Stimulated activated CD4-positive, alpha-beta T cell treated with anti-CD3 and anti-CD28 coated beads, Interleukin-1b, Interleukin-23, amount 100 ng/mL, for 4 hours (primary cell): ENCODE measurements at places on chromosomes 16 and 17.

- no peak for DNase-seq
Observed at GRCh38 chr17:2087597-2088211, 32.8 kb downstream of the HIC1 start.

DNA sequence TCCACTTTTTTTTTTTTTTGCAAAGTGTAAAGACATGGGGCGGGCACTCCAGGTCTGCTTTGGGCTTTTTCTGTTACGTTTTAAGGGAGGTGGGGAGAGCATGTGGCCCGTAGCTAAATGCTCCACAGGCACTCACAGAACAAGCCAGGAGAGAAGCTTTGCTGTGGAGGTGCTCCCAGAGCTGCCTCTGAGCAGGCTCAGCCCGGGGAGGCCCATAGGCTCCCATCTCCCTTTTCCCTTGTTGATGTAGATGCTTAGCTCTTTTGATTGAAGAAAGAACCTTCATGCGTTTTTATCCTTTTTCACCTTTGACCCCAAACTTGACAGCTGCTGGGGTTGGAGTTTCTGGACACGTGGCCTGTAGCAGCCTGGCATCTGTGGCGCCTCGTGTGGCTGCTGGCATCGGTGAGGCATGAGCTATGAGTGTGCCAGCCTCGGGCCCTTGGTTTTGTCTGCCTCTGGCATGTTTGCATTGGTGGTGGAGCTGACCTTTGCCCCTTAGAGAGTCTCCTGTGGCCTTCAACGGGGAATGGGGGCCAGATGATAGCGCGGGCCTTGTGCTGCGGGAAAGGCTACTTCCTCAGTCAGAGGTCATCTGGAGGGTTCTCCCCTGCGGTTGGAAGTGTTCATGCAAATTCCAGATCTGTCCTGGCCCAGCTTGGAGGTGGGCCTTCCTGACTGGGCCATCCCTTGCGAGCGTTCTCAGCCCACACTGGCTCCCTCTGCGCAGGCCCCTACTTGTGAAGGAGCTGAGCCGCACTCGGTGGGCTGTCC is 20.0 kb upstream of the IL17C start:
- DNase-seq = no peak

DNA sequence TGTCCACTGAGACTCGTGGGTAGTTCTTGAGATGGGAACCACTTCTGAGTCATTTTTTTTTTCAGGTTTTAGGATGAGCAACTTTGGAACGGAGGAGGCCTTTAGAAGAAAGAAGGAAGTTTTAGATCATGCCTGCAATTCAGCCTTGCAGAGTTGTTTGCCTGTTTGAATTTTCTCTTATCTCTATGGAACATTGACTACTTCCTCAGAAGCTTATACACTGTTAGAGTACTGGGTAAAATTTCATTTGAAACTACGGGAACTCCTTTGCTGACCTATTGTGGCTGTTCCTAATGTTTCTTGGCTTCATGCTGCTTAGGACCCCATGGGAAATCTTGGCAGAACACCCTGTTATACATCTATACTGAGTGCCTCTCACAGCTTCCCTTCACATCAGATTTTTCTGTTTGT is 70.8 kb downstream of the MAP2K6 start:
- DNase-seq = no peak

GRCh38 chr17:79941088-79942010 is 94.3 kb downstream of the TBC1D16 start:
- DNase-seq = no peak

- DNase-seq = no peak
Observed at GRCh38 chr16:54506214-54506580, 219.6 kb upstream of the IRX3 start.

- no peak for DNase-seq
Observed at GRCh38 chr17:47846716-47847340, 4.1 kb downstream of the SP6 start.

DNA sequence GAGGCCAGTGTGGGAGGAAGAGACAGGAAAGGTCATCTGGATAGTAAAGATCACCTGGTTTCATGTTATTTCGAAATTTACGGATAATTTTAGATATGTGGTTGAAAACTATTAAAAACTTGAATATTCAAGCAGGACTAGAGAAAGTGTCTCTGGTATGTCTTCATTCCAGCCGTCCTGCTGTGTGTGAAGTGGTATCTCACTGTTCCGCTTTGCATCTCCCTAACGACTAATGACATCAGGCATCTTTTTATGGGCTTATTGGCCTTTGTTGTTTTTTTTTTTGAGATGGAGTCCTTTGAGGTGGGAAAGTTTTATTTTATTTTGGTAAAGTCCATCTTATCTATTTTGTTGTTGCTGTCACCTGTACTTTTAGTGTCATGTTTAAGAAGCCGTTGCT is 214.4 kb upstream of the CHMP6 start:
- no peak for DNase-seq

GRCh38 chr17:72751746-72752145 is 340.7 kb downstream of the SLC39A11 start:
- DNase-seq = no peak

- no peak for DNase-seq
Observed at GRCh38 chr17:31738996-31739699, 119.9 kb downstream of the COPRS start.

GRCh38 chr16:86398201-86398600 is 112.1 kb upstream of the FOXF1 start:
- no peak for DNase-seq
